T-cell (primary cell): ENCODE measurements at places on chromosomes 1 and 21.

- DNase-seq, result no peak
These were observed 59.8 kb upstream of the HAO2 start for GRCh38 chr1:119308806-119309205.

GRCh38 chr1:42177541-42177981, 13.0 kb upstream of the GUCA2A start:
- no peak for DNase-seq

DNA sequence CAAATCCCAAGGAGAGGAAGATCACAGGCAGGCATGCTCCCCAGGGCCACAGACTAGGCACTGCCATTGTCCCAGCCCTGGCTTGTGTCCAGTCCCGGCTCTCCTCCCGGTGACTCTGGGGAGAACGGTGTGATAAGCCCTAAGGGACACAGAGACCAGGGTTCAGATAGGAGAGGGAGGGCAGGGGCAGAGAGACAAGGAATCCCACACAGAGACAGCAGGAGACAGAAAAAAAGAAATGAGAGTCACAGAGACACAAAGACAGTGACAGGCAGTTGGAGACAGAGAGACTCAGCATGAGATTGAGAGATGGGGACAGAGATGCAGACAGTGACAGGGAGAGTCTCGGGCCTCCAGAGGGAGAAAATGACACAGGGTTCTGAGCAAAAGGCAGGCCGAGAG, 361 bp downstream of the INSRR start:
- DNase-seq, result no peak

DNA sequence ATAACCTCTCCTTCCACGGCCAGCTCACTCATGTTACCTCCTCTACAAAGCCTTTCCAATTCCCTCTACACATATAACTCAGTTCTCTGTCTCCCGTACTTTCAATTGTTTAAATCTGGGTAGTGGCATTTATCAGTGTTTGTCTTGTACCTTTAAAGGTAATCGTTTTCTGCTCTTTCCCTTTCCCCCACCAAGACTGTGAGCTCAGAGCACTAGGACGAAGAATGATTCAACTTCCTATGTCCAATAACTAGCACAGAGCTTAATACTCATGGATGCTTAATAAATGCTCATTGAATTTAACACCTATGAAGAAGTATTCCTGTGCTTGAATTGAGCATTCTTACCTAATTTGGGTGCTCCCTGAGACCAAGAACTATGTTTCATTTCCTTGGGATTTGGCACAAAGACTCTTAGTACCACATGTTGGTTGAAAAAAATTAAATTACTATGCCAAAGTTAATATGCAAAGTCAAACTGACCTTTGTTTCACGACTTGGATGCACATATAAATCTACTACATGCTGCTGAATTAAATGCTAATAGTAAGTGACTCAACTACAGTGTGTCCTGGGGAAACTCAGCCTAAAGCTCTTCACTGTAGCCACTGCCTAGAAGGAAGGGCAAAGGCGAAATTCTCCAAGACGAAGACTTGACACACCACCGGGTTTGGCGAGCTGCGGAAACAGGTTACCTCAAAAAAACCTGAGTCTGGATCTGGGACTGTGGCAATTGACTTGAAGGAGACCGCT, 30.6 kb upstream of the C1orf185 start:
- DNase-seq, result no peak

DNA sequence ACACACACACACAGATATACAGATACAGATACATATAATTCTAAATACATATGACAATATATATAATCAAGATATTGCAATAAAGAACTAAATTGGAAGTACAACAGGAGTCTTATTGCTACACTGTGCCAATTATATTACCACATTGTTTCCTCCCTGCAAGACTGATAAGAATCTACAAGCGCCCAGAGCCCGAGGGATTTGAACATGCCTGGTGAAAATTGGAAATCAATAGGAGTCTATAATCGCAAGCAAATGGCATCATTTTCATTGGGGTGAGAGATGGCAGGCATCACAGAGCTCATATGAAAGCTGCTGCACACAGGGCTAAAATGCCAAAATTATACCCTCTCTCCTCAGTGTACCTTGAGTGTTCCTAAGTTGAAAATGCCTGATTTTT, 152.9 kb upstream of the PTBP2 start:
- no peak for DNase-seq

GRCh38 chr1:230159580-230159979, 92.5 kb downstream of the GALNT2 start:
- no peak for DNase-seq
